ENCODE measurements at places on chromosomes 3 and 15.

DNA sequence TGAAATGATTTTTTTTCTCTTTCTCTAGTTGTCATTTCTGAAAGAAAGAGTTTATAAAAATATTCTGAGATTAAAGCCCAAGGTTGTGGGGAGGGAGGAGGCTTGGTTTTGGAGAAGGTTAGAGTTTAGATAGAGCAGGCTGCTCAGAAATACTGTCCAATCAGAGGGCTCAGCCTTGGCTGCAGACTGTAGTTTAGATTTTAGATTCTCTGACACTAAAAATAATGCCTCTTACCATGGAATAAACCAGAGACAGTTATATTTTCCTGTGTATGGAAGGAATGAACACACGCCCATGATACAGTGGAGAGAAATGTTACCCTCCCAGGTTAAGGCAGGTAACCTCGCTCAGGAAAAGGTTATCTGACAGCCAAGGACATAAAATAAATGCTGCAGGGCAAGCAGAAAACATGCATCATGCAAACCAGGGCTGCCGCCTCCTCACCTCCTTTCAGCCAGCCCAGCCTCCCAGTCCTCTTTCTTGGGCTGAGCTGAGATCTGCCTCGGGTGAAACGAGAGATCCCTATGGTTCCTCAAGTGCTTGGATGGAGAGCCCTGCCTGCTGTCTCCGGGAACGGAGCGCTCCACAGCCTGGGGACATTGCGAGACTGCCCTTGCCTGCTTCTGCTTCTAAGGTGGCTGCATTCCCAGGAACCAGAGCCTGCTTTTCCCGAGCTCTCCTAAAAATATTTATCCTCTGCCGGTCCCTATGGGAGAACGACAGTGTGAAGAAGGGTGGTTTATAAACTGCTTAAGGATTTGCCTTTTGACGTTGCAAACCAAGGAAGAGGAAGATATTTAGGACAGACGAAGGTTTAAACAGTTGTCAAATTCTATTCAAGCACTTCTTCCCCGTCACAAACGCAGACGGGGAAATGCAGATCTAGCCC lies 848 bp downstream of the NCEH1 start:
- peak; percentile 17 for DNase-seq

DNA sequence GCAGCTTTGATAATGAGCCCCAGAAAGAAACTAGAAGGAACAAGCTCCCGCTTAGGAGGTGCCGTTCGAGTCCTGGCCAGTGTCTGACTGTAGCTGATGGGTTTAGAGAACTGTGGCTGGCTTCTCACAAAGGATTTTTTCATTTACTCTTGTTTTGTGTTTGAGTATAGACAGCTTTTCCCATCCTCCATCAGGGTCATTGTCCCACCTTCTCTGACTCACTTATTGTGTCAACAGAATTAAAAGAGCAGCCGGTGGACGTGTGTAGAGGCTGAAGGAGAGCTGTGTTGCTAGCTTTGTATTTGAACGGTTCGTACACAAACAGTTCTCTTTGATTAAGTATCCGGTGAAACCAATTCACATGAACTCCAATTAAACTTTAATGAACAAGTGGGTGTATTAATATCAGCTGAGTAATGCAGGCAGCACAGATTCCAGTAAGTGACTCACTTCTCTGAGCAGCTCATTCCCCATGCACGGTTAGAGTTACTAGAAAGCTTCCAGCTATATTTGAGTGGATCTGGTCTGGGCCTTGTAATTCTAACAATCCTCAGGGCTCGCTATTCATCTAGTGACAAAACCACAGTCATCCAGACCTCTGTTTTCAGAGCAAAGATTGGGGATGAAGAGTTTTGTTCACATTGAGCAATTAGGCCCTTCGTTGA lies 141.0 kb downstream of the LPP start:
- DNase-seq, result no peak

DNA sequence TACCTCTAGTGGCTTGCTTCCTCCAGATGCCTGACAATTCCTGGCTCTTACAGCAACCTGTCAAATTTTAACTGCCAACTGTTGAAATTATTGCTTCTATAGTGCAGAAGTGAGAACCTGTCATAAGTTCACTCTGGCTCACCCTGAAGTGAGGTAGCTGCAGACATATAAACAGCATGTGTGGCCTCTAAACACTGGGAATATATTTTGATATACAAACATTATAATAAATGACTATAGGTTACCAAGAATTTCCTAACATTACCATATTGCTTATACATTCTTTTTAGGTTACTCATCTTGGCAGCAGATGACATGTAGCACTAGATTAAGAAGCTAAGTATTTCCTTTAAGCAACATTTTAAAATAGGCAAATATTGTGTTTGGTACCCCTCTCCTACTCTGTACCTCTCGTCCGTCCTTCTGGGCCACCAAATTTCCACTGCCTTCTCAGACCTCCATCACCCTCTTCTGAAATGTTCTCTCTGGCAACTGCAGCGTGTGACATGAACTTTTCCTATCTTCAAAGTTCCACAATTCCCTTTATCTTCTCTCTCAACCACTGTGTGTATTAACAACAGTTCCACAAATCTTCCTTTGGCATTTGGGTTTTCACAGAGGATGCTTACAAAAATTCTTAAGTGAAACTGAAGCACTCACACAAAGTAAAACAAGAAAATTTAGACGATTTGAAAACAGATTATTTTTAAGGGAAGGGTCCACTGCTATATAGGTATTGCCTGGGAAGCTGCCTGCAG lies 15.3 kb upstream of the XXYLT1 start:
- DNase-seq, result no peak

DNA sequence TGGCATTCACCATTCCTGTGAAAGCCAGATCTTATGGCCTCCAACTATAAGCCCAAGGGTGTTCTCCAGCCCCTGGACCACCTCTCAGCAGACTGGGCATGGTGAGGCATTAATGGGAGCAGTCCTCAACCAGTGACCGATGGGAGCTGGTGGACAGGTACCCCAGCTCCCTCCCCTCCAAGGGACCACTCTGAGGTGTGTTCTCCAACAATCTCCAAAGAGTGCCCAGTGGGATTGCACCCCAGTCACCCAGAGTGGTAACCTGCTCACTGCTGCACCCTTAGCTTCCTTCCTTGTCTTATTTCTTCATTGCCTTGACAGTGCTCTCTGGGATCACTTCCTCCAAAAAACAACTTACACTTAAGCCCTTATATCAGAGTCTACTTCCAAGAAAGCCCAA lies 8.2 kb upstream of the ITGA11 start:
- DNase-seq, result no peak

DNA sequence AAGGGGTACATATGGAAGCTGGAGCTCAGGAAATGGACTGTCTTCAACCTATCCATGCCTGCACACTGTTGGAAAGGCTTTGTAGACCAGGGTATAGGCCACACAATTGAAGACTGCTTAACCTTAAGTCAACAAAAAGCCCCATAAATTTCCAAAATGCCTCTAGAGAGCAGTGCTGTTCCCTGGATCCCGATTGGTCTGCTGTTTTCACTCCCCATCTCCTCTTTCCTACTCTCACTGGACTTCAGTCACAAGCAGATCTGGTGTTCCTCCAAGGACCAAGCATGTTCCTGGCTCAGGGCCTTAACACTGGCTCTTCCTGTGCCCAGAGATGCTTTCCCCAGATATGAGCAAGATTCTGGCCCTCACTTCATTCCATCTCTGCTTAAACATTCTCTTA lies 22.8 kb upstream of the LRRC34 start:
- no peak for DNase-seq

DNA sequence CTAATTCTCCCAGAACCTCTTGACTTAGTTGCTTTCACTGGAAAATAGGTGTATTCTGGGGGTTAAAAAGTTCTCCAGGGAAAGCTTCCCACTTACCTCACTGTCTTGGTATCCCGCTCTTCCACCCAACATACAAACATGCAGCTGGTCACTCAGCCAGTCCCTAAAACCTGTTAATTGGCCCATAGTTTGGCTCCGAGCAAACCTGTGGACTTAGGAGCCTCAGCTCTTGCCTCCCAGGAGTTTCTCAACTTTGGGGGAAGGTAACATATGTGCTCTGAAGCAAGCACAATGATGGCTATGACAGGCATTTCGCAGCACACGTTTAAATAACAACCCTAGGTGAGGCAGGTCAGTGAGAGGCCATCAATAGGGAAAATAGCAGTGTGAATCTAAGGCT lies 25.8 kb upstream of the LRRFIP2 start:
- DNase-seq, result no peak

GRCh38 chr3:25037049-25037547 lies 391.0 kb upstream of the RARB start:
- DNase-seq, result no peak

GRCh38 chr3:75329476-75330097 lies 334.5 kb upstream of the FRG2C start:
- DNase-seq, result no peak

DNA sequence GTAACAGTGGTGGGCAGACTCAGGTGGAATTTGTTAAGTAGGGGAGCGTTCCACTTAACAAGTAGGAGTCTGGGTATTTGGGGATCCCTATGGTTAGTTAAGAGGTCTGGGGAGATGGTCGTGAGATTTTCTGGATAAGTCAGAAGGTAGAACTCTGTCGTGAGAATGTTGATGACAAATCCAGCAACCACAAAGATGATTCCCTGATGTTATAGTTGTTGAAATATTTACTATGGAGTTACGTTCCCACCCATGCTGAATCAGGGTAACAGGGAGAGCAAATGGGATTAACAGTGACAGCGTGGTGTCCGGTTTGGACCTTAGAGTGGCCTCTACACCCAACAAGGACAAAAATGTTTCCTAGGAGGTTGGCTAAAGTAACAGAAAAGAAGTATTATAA lies 110.8 kb downstream of the MFSD1 start:
- no peak for DNase-seq

DNA sequence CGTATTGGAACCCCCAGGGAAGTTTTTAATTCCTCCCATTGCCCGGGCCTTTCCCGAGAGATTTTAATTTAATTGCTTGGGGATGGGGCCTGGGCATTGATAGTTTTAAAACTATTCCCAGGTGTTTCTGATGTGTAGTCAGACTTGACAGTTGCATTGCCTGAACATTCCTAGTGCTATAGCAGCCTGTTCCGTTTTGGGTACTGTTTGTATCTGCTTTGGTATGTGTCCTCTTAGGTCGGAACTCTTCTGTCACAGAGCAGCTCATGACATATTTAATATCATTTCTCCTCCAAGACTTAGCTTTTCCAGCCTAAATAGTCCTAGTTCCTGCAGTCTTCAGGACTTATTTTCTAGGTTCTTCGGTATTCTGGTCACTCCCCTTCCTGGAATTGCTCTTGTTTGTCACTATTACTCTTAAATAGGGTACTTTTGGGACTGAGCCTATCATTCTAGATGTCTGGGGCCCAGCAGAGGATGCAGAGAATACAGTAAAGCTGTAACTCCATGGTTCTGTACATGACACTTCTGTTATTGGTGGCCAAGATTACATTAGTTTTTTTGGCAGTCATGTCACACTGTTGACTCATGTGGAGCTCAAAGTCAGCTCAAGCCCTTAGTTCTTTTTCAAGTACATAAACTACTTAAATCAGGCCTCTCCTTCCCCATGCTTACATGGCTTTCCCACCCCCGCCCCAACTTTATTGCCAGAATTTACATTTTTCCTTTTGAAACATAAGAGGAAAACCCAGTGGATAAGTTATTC lies 81.5 kb downstream of the BBX start:
- no peak for DNase-seq

DNA sequence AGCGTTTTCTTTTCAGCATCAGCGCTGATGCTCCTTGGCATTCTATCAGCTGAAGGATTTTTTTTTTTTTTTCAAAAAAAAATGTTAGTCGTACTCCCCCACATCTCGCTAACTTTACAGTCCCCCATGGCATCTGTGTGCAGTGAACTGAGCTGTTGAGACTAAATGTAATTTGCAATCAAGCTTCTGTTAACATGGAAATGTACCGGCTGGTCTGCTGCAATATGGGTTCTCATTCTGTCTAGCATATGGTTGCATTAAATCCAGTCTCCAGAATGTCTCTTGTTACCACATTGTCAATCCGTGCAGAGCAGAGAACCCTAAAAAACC lies 32.2 kb upstream of the TPRG1 start:
- DNase-seq, result no peak

DNA sequence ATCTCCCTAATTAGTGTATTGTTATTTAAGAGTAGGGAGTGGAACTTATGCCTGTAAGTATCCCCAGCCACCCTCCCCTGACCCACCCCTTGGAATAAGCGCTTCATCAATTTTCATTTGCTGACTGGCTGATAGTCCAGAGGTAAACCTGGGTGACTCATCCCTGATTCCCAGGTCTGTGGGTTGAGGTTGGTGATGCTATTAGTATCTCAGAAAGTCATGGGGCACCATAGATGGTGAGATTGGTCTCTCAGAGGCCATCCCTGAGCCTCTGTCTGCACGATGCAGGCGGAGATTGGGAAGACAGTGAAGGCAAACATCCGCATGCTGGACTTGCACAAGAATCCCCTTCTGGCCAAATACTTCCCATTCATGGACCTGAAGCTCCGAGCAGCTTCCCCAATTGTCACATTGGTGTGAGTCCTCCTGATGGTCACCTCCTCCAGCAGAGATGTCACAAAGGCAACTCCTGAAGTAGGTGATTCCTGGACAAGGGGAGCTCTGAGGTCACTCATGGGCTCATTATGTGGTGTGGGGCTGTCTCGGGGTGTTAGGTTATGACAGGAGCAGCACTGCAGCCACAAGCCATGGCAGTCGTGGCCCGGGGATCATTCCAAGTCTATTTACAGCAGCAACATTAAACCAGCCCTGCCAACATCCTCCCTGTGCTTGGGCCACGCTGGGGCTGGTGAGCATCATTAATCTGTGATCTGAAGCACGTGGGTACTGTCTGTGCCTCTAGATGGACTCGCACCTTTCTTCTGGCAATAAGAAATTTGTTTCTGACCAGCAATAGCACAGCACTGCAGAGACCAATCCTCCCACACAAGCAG lies 6.8 kb upstream of the TXNRD3 start:
- DNase-seq, result no peak

DNA sequence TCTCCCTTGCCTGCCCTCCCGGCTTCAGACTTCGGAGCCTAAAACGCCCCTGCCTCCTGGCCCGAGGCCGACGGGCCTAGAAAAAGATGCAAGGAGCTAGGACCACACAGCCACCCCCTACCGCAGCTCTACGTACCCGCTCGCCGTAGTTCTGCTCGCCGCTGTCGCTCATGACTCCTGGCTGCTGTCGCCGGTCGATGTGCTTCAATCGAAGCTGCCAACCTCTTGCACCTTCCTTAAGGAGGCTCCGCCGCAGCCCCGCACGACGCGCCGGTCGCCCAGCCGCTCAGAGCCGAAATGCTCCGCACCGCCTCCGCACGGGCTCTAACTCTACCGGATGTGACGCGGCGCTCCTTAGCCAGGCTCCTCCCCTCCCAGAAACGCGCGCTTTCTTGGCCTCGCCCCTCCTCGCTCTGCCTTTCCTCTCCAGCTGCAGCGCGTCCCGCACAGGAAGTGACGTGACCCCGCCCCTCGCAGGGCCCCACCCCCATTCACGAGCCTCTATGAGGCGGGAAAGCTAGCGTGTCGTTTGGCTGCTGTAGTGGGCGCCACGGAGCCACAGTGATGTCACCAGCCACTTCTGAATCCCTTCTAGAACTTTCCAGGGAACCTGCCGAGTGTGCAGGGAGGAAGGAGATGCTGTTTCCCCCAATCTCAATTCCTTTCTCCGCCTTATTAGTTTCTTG lies at the start of gene TRA2B:
TSS of gene TRA2B (minus strand) at position 326 of the 686 bp plus-strand sequence. CDS start at position 172, 154 bp downstream.
- DNase-seq, result peak; percentile 99

GRCh38 chr15:39078026-39078425 lies 502.9 kb upstream of the THBS1 start:
- DNase-seq, result no peak

All from posterior cingulate gyrus (tissue), 11 donors.